ENCODE measurements at places on chromosomes 1 and 21. TPM values are rescaled to one million over a fixed set of nuclear protein-coding genes. Genes with fewer than 3 reads are reported as not detected.
A peak's percentile ranks its signal among the peaks of the same experiment; 100 is the strongest.

SELE gene
- total RNA-seq = 0.66 TPM

MAP3K21 gene
- 3.9 TPM for total RNA-seq

LELP1 gene
- not detected for total RNA-seq

SYCP1 gene
- 0.16 TPM for total RNA-seq

PCBP3 gene
- 13.8 TPM for total RNA-seq

KRTAP12-1 gene
- total RNA-seq = not detected

- DNase-seq = no peak
These were observed 555.6 kb downstream of the LTN1 start for GRCh38 chr21:28437061-28437460.

- no peak for DNase-seq
These were observed 15.7 kb upstream of the TMEM51 start for GRCh38 chr1:15137809-15138208.

DNA sequence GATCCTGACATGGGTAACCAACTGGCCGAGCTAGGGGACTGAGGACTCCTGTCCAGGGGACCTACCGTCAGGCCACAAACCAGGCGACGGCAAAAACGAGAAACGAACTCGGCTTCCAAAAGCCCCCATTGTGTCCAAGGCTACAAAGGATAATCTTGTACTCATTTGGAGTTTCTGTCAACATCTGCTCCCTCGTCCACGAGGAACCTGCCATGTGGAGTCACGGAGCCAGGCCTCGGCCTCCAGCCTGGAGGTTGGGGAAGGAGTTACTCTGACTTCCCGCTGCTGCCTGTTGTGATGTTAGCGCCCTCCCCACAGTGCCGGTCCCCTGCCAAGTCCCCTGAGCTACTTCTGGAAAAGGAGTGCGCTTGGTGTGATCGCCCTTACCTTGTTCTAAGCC, 7.3 kb downstream of the KRTAP10-1 start:
- DNase-seq = peak; percentile 44

DNA sequence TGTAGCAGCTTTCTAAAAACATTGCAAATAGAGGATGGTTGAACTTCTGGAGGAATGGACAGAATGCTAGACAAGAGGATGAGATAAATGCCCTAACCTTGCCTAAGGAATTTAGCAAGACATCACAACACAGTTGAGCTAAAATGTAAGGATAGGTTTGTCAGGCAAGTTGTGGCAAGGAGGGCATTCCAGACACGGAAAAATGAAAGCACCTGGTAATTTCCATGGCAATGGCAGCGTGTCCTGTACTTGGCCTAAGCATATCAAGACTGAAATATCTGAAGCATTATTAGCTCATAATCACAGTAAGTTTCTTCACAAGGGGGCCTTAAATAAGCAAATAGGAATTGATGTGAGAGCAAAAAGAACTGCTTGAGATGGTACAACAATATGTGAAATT, 105.1 kb upstream of the USP25 start:
- DNase-seq = no peak

Measured in breast epithelium (tissue), 4 donors.